ENCODE measurements at places on chromosomes 3 and 15.

- DNase-seq = no peak
Measured at GRCh38 chr15:50758712-50759205, 6.7 kb downstream of the SPPL2A start.

GRCh38 chr3:14688525-14688924, 13.6 kb downstream of the C3orf20 start:
- DNase-seq = no peak

DNA sequence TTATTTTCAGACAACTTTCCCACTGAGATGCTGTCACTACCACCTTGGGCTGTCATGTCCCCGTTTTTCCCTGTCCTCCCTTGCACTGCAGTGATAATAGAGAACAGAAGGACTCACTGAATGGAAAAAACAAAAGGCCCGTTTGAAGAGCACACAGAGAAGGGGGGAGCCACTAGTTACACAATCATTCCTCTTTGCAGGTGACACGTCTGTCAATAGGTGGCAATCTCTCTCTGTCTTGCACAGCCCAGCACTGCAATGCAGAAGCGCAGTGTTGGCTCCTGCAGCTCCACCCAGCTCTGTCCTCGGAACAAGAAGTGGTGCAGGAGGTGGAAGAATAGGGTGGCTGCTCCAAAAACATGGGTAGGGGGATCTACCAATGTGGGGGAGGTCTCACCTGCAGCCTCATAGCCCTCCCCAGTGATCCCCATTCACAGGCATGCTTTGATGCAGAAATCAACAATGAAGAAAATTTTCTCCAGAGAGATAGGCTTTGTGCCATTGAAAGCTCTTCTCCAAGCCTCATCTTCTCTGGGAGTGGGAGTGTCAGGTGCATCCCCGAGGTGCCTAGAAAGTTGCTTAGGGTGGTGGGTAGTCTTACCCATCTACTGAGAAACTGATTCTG, 31.8 kb downstream of the FSTL1 start:
- DNase-seq = no peak

DNA sequence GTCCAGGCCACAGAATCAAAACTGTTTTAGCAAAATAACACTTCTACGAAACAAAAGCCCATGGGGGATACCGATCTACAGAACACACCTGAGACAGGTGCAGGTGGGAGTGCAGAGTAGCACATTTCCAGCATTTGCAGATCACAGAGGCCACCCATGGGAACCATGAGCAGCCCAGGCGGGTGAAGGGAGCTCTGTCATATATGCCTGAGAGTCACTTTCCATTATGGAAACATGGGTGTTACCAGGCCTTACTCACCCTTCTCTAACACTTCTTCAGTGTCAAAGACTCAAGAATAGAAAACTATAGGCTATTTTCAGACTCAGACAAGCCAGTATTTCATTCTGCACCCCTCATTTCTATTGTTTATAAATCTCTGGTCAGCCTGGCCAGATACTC, 3.5 kb downstream of the PLA1A start:
- DNase-seq = no peak

- DNase-seq = no peak
Measured at GRCh38 chr3:121999931-122000330, 22.1 kb downstream of the ILDR1 start.

DNA sequence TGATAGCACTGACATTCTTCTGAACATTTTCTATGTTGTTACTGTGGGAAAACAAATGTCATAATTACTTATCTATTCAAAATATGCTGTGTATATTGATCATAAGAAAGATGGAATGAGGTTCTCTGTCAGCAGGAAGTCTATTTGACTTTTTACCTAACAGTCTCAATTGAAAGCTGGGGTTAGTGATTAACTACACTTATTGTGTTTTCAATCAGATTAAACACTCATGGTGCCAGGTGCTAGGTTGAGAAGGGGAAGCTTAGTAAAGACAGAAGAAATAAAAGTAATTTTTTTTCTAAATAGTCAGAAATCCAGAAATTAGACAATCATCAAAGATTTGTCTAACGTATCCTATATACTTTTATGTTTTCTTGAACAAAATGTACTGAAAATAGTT, 281.0 kb upstream of the NR2E3 start:
- no peak for DNase-seq

GRCh38 chr15:31377030-31377429, 50.4 kb downstream of the KLF13 start:
- DNase-seq = no peak

DNA sequence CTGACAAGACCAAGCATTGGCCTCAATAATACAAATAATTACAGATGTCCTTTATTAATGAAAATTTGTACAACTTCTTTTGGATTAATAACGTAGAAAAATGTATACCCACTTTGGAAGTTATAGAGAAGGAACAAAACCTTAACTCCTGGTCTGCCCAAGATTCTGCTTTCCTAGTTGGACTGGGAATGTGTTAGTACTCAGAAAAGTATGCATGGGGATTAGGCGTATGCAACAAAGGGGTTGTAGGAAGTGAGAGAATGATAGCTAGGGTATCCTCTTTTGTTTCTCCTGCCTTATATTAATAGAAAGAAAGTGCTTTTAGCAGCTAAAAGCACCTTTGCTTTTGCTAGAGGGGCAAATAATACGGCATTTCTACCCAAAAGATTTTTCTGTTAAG, 116.2 kb upstream of the LRRFIP2 start:
- no peak for DNase-seq

- DNase-seq = no peak
Measured at GRCh38 chr3:21020681-21021080, 730.3 kb downstream of the ZNF385D start.

DNA sequence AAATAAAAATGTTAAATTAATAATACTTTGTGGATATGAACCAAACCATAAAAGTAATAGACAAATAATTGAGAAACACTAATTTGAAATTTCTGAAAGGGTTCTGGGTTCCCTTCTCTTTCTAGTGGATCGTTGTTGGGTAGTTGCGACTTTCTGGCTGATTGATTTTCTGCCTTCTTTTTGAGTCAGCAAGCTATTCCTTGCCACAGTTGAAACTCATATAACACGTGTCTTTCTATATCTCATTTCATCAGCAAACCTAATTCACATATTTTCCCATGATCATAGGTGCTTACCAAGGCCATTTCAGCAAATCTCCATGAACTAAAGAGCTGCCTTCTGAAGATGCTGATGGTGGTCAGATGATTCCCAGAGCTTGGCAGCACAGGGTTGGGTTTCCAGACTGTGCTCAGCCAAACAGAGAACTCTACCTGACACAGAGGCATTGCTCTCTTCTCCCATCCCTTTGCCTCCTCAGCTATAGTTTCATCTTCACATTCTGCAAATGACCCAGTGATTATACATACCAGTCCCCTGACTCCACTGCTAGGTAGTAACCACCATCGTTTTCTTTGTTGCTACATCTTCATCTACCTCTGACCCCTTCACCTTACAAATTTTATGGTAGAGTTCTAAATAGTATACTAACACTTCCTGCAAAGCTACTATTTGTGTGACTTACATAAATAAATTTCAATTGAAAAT, 383.9 kb upstream of the DPH6 start:
- DNase-seq = no peak

GRCh38 chr3:184571750-184572377, 10.3 kb downstream of the EPHB3 start:
- no peak for DNase-seq

DNA sequence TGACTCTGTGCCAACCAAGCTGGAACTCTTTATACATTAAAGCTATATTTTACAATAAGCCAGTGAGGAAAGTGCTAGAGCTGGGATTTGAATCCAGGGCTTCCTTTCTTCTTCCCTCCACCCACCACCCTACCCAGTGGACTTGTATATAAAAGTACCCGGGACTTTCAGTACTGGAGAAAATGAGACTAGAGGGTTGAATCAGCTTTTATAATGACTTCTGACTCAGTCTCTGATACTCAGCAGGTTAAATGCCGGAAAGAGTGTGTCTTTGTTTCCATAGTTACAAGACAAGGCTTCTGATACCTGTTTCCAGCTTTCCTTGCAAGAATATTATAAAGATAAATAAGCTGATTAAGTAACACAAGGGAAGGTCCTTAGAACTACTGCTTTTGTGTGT, 80.9 kb downstream of the FRMD4B start:
- DNase-seq = no peak

DNA sequence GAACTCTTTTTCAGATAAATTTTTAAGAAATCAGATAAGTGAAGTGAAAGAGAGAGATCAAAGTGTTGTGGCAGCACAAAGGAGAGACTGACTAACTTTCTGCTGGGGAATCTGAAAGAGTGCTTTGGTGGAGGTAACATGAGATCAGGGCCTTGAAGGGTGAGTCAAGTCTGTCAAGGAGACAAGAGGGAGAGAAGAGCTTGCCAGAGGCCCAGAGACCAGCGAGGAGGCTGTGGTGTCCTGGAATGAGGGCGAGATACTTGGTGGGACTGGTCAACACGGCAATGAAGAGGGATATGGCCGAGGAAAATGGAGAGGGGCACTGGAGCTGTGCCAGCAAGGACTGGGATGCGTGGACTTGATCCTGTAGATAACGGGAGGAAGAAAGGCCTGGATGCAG, 4.6 kb downstream of the TADA3 start:
- DNase-seq = no peak

DNA sequence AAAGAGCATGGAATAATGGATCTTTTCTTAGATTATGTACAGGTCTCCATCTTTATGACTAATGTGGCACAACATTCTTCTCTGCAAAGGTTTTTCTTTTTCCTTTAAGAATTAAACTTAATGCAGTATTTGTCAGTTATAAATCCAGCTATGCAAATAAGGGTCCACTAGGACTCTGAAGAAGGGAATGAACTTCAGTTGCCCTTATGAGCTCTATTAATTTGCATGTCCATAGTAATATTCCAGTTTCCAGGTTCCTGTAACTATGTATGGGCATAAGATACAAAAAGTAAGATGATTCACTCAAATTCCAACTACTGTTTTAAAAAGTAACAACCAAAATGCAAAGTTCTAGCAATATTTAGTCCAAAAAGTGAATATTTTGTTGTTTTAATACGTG, 337.4 kb downstream of the NLGN1 start:
- no peak for DNase-seq

DNA sequence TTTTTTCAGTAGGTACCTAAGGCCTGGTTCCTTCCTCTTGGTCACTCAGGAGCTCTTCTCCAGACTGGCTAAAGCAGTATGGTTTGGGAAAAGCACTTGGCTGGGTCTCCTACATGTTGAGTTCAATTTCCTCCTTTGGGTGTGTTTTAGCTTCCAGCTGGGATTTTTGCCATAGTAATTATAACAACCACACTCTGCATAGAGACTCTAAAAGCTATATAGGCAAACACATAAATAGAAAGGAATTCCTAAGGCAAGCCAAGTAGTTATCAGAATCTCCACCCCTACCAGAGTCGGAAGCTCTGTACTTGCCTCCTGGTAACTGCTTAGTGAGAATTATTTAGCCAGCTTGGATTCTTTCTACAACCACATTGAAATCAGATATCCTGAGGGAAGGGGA, 48.6 kb downstream of the FOXL2 start:
- DNase-seq = no peak

- no peak for DNase-seq
Measured at GRCh38 chr15:92883163-92883875, 16.8 kb upstream of the CHD2 start.

DNA sequence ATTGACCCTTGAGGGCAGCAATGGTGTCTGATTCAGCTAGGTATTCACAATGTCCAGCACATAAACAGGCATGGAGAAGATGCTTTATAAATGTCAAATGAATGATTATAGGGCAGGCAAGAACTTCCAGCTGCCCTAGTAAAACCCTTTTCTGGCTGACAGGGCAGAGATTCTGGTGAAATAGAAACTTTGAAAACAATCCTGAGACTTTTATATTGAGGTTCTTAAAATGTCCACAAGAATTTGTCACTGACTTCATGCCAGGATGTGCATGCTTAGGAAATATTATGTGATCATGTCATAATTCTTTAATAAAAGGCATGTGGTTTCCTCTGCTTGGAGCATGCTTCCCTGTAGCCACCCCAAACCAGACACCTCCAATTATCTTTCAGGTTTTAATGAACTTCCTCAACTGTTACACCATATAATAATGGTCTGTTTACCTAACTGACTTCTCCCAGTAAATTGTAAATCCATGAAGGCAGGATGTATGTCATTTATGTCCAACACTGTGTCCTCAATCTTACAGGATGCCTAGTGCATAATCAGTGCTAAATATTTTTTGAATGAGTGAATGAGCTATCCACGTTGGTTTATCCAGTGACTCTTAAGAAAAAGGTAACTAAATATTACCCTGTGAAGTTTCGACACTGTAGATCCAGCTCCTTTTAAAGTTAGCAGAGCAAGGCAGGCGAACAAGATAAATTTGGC, 43.4 kb upstream of the CLRN1 start:
- no peak for DNase-seq

GRCh38 chr15:58159827-58160386, 21.7 kb downstream of the AQP9 start:
- DNase-seq = no peak

GRCh38 chr3:170469151-170470062, 50.7 kb downstream of the CLDN11 start:
- no peak for DNase-seq

DNA sequence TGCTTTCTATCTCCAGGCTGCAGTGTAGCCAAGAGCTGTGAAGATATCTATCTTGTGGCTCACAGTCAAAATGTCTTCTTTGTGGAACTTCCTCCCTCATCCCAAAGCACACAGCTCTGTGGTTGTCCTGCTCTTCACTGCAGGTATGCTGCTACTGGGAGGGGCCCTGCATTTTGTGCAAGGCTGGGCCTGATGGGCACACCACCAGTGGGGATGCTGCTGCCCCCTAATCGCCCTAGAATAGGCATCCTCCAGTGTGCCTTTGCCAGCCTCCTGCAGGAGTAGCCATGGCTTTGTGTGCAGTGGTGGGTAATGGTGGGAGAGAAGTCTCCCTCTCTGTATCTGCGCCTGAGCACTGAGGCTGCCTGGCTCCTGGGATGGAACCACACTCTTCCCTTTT, 297.3 kb downstream of the DOCK3 start:
- DNase-seq = no peak

- DNase-seq = no peak
Measured at GRCh38 chr3:197392961-197393360, 94.5 kb upstream of the DLG1 start.

DNA sequence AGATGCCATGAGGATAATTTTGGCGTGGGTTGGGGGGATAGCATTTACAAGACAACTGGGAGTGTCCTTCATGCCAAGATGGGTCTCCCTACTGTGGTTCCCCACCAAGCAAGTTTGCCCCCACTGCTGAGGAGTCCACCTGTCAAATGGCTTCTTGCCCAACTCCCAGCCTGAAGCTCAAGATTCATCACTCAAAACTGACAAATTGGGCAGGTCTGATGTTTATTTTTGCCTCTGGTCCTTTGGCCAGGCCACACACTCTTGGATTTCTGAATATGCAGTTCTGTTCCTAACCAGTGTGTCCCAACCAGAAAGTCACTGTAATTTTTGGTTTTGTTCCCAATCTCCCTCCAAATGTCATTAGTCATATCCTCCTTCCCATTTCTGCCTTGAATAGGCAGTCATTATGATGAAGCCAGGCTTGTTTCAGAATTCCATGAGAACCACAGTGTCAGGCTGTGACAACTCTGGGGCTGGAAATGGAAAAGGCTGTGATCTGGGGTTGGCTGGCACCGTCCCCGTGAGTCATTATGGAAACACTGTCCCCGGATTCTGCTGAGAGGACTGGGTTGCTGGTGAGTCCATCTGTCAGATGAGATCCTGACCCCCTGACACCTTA, 29.3 kb upstream of the MEF2A start:
- DNase-seq = no peak

- DNase-seq = no peak
Measured at GRCh38 chr3:186182850-186183249, 74.0 kb upstream of the ETV5 start.

All from stimulated activated CD8-positive, alpha-beta memory T cell treated with anti-CD3 and anti-CD28 coated beads, Interleukin-15, amount 100 ng/mL, for 48 hours (primary cell).